ENCODE measurements at places on chromosomes 3 and 15. TPM values are rescaled to one million over a fixed set of nuclear protein-coding genes. Genes with fewer than 3 reads are reported as not detected.

GRAMD1C gene
- total RNA-seq = 4.1 TPM

ELL3 gene
- 34.9 TPM for total RNA-seq

HAPLN3 gene
- total RNA-seq = 3.6 TPM

KATNBL1 gene
- 37.2 TPM for total RNA-seq

KLHL6 gene
- 2.0 TPM for total RNA-seq

DNA sequence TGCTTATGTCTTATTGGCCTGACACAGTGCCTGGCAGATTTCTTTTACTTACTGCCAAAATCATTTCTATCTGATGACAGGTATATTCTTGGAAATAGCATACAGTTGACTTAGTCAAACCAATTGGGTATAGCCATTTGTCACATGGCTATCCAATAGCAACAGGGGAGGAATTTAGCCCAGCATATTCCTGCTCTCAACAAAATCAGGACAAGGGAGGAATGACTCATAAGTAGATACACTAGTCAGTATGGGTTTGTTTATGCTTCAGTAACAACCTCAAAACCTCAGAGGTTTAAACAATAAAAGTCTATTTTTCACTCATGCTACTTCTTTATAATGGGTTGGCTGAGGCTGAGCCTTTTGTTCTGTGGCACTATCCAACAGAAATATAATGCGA lies 38.0 kb upstream of the VILL start:
- peaks cover 9% of the 10 kb centered on the region for H3K4me1 ChIP-seq
- no peaks in the 10 kb centered on the region for H3K27me3 ChIP-seq
- no peak for DNase-seq
- no peak overlapping the region for H3K27ac ChIP-seq
- H3K4me3 ChIP-seq = no peak overlapping the region
- H3K36me3 ChIP-seq = no peaks in the 10 kb centered on the region

GRCh38 chr15:40046721-40047414 lies 7.9 kb upstream of the SRP14 start:
- H3K36me3 ChIP-seq = no peaks in the 10 kb centered on the region
- no peak overlapping the region for H3K4me3 ChIP-seq
- H3K4me1 ChIP-seq = peaks cover 34% of the 10 kb centered on the region

- H3K4me3 ChIP-seq = no peak overlapping the region
- H3K27ac ChIP-seq = no peak overlapping the region
- no peaks in the 10 kb centered on the region for H3K36me3 ChIP-seq
- no peaks in the 10 kb centered on the region for H3K27me3 ChIP-seq
- no peak for DNase-seq
Measured at GRCh38 chr3:62414786-62415185, 41.4 kb upstream of the FEZF2 start.

DNA sequence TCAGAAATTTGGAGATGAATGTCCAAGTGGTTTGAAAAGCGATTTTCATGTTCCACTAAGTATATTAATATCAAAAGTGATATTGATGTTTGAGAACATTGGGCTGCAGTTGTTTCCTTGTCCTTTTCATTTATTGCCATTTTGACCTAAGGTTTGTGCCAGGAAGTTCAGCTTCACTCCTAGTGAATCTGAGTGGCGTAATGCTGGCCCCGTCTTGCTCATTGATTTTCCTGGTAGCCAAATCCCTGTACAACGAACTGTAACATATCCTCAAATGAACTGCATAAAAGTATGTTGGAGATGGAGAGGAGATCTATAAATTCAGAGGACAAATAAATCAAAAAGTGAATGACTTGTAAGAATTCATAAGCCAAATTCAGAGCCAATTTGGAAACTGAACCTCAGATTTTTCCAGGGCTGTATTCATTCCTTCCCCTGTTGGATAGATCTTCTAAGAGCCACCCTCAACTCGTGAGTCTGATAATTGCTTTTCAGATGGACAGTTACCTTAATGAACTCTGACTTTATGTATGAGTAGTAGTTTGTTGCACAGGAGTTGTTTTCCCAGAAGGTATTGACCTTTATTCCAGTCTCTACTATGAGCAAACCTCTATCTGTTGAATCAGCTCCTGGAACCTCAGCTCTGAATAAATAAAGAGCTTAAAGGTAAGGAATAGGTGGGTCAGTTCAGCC lies 72.8 kb downstream of the ITPR1 start:
- no peaks in the 10 kb centered on the region for H3K36me3 ChIP-seq
- H3K27ac ChIP-seq = no peak overlapping the region
- H3K4me1 ChIP-seq = no peaks in the 10 kb centered on the region
- H3K27me3 ChIP-seq = no peaks in the 10 kb centered on the region
- H3K4me3 ChIP-seq = no peak overlapping the region

- H3K36me3 ChIP-seq = no peaks in the 10 kb centered on the region
- H3K27me3 ChIP-seq = peaks cover 41% of the 10 kb centered on the region
- H3K4me1 ChIP-seq = peaks cover 3% of the 10 kb centered on the region
- H3K4me3 ChIP-seq = peak overlapping the region; percentile 39
- DNase-seq = no peak
- H3K27ac ChIP-seq = no peak overlapping the region
Measured at GRCh38 chr3:165195241-165195639, 944 bp downstream of the SLITRK3 start.

DNA sequence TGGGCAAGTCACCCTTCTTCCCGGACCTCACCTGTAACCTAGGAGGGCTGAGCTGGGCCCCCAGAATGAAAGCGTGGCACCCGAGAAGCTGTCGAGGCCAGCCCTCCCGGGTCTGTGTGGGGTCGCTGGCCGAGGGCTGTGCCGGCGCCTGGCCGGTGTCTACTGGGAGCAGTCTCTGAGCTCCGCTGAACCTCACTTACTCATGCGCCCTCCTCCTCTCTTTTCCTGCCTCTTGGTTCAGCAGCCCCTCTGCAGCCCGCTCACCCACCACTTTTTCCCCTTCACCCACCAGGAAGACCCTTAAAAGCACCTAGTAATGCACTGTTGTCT lies 419 bp downstream of the HYKK start:
- H3K4me3 ChIP-seq = peak overlapping the region; percentile 97
- H3K4me1 ChIP-seq = no peaks in the 10 kb centered on the region
- H3K27me3 ChIP-seq = no peaks in the 10 kb centered on the region
- no peak for DNase-seq
- H3K36me3 ChIP-seq = no peaks in the 10 kb centered on the region

DNA sequence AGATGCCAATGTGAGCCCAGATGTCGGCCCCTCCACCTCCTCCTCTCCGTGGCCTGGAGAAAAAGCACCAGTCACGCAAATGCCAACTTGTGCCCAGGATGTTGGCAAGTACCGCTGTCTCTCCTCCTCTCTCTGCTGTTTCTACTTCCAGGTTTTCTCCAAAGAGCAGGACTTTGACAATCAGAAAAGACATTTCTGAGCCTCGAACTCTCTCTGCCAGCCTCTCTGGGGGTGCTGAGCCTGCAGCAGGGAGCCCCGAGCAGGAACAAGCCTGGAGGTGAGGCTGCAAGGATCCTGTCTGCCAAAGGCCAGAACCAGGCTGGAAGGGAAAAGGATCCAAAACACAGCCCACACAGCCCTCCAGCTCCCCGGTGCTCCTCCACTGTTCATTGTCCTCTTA lies 89.7 kb downstream of the SEC22A start:
- no peaks in the 10 kb centered on the region for H3K27me3 ChIP-seq
- no peak overlapping the region for H3K27ac ChIP-seq
- H3K4me3 ChIP-seq = no peak overlapping the region

GRCh38 chr3:174547801-174548435 lies 311.2 kb upstream of the NAALADL2 start:
- DNase-seq = no peak
- no peak overlapping the region for H3K4me3 ChIP-seq
- no peak overlapping the region for H3K27ac ChIP-seq
- no peaks in the 10 kb centered on the region for H3K36me3 ChIP-seq

DNA sequence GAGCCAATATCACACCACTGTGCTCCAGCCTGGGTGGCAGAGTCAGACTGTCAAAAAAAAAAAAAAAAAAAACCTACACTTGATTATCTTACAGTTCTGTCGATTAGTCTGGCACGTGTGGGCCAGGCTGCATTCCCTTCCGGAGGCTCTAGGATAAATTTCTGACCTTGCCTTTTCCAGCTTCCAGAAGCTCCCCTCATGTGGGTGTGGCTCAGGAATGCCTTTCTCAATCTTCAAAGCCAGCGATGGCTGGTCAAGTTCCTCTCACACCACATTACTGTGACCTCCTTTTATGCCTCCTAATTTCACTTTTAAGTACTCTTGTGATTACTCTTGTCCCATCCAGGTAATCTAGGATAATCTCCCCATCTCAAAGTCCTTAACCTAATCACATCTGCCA lies 58.2 kb upstream of the DUT start:
- no peak overlapping the region for H3K4me3 ChIP-seq
- no peak overlapping the region for H3K27ac ChIP-seq
- no peak for DNase-seq

GRCh38 chr15:98035577-98036010 lies 75.1 kb downstream of the ARRDC4 start:
- H3K4me3 ChIP-seq = no peak overlapping the region
- DNase-seq = no peak
- H3K4me1 ChIP-seq = no peaks in the 10 kb centered on the region

All from colonic mucosa (tissue), 4 donors.